ENCODE measurements at places on chromosomes 3 and 15.

DNA sequence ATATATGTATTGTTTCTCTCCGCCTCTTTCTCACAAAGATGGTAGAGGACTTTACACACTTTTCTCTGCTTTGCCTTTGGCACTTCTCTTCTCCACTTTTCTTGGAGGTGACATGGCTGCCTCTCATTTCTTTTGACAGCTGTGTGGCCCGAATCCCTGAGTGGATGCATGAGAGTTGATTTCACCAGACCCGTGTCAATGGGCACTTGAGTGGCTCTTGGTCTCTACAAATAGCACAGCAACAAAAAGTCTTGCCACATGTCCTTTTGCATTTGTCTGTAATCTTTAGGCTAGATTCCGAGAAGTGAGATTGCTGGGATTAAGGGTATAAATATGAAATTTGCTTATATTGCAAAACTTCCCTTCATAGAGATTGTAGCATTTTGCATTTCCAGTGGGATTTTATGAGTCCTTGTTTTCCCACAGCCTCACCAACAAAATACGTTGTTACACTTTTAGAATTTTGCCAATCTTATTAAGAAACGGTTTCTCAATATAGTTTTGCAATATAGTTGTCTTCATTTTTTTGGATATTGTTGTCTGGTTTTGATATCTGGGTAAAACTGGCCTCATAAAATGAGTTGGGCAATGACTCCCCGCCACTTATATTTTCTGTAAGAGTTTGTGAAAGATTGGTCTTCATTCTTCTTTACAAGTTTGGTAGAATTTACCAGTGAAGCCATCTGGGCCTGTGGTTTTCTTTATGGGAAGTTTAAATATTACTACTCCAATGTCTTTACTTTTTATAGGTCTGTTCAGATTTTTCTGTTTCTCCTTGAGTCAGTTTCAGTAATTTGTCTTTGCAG is 5.2 kb upstream of the TRPM1 start:
- no peak for DNase-seq

GRCh38 chr15:100942656-100943425 is 23.7 kb downstream of the LRRK1 start:
- no peak for DNase-seq

DNA sequence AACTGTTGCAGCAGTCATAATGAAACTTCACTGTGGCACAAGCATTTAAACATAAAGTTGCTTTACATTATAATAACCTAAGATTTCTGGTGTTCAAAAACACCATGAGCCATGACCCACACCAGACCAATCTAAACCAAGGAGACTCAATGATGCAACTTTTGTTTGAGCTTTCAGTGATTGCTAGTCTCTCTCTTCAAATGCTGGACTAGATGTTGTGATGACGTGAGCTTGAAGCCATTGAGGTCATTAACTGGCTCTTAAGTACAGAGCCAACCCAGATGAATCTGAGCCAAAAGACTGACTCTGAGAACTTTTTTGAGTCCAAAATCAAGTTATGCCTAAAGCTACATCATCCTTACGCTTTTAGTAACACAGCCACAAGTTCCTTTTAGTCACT is 36.5 kb downstream of the ATR start:
- DNase-seq: no peak

DNA sequence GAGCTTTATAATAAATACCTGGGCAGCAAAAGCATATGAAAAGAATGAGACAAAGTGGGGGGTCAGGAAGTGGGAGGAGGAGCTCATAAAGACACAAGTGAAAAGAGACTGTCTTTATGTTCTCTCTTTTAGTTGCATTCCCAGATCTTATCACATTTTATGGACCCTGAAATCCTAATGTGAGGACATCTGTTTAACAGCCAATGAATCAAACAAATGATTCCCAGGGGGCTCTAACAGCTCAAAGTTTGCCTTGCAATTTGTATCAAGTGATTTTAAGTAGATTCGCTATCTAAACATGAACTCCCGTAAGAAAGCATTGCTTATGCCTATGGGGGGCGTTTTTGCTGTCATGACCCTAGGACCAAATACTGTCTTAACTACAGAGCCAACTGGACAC is 332.3 kb upstream of the CNTN4 start:
- DNase-seq: no peak

GRCh38 chr15:85723960-85724945 is 70.5 kb downstream of the KLHL25 start:
- no peak for DNase-seq
